GM23248 (cell line): ENCODE measurements at places on chromosomes 2 and 18. TPM values are rescaled to one million over a fixed set of nuclear protein-coding genes. Genes with fewer than 3 reads are reported as not detected.

FLACC1 gene
- 0.38 and 2.3 TPM in 2 replicates for total RNA-seq

EFHD1 gene
- total RNA-seq = not detected in 2 replicates

KIAA2012 gene
- total RNA-seq = not detected in 2 replicates

SCYGR4 gene
- total RNA-seq = not detected in 2 replicates

ALPI gene
- not detected in 2 replicates for total RNA-seq

HOXD12 gene
- 0.22 TPM in 1 of 2 replicates, not detected in the other for total RNA-seq

TBR1 gene
- total RNA-seq = 0.97 TPM in 1 of 2 replicates, not detected in the other

DNA sequence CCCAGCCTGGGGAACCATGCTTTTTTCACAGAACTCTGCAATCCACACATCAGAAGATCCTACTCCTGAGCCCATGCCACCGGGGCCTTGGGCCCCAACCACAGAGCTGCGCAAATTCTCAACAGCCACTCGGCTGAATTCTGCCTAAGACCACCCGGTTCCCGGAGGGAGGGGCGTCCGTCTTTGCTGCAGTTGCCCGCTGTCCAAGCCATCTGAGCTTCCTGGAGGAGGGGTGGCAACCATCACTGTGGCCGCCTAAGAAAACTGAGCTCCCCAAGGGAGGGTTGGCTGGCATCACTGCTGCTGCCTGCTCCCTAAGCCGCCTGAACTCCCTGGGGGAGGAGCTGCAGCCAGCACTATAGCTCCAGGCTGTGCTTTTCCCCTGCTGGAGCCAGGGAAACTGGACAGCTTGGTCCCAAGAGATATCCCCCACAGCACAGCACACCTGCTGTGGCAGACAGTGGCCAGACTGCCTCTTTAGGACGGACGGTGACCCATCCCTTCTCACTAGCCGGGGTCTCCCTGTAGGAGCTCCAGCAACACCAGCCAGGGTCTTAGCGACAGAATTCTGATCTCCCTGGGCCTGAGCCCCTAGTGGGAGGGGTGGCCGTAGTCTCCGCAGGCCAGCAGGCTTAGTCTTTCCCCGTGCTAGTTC lies 1411.6 kb upstream of the CDH2 start:
- H3K4me1 ChIP-seq = no peaks in the 10 kb centered on the region
- DNase-seq = no peak
- H3K4me3 ChIP-seq = no peak overlapping the region
- H3K36me3 ChIP-seq = no peaks in the 10 kb centered on the region
- no peak overlapping the region for H3K27ac ChIP-seq

DNA sequence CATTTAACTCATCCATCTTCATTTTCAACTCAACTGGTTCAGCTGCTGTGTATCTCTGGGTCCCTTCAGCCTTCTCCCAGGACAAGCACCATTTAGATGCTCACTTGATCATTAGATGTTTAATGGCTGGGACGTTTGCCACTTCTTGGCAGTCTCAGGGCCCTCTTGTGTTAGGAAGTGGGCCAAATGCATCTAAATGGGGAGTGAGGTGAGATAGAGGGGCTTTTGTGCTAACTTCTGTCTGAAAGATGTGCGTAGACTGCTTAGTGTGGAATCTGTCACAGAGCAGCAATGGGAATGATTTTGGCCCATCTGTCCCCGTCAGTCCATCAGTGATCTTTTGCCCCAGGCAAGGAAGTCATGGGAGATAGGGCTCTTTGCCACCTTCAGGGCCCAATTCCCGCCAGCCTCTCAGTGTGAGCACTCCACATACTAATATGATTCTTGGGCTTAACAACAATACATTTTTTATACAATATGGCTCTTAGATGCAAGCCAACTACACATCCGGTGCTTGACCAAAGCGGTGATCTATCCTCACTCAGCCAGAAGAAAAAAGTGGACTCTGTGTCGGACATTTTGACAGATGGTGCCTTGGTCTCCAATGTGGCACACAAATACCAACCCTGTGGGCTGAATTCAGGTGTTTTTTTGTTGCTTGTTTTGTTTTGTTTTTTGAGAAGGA lies 95.7 kb upstream of the EPC2 start:
- H3K4me1 ChIP-seq = no peaks in the 10 kb centered on the region
- H3K36me3 ChIP-seq = no peaks in the 10 kb centered on the region
- H3K27ac ChIP-seq = no peak overlapping the region
- DNase-seq = no peak

DNA sequence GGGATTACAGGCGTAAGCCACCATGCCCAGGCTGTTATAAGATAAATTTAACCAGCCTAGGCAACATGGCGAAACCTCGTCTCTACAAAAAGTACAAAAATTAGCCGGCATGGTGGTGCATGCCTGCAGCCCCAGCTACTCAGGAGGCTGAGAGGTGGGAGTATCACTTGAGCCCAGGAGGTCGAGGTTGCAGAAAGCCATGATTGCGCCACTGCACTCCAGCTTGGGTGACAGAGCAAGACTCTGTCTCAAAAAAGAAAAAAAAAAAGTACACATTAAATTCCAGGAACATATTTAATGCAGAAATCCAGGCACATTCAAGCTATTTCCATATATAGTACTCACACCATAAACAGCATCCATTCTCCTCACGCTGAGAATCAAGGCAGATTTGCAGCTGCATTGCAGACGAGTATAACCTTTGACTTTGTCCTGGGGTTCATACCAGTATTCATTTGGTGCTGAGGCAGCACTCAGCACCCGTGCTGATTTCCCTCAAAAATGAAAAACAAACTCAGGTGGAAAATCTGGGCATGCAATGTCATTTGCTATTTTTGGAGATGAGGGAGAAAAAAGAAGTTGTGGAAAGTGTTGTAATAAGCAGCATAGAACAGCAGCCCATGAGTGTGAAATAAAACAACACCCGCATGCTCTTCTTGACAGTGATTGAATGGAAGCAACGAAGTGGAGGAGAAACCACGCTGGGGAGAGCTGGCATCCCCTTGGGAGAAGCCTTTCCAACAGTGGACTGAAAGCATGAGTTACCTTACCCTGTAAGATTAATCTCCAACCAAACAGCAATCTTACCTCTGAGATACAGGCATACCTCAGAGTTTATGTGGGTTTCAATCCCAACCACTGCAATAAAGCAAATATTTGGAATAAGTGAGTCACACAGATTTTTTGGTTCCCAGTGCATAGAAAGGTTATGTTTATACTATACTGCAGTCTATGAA lies 46.8 kb upstream of the ANXA4 start:
- H3K4me3 ChIP-seq = no peak overlapping the region
- H3K27me3 ChIP-seq = no peaks in the 10 kb centered on the region
- no peaks in the 10 kb centered on the region for H3K36me3 ChIP-seq
- peaks cover 32% of the 10 kb centered on the region for H3K4me1 ChIP-seq
- DNase-seq = peak; percentile 74

- no peak overlapping the region for H3K4me3 ChIP-seq
- H3K27me3 ChIP-seq = no peaks in the 10 kb centered on the region
- no peak overlapping the region for H3K27ac ChIP-seq
- H3K4me1 ChIP-seq = 0 out of 2 replicates have a peak, but pooled peaks cover 3% of the 10 kb centered on the region
Observed at GRCh38 chr2:240629619-240629967, 4.3 kb downstream of the GPR35 start.

DNA sequence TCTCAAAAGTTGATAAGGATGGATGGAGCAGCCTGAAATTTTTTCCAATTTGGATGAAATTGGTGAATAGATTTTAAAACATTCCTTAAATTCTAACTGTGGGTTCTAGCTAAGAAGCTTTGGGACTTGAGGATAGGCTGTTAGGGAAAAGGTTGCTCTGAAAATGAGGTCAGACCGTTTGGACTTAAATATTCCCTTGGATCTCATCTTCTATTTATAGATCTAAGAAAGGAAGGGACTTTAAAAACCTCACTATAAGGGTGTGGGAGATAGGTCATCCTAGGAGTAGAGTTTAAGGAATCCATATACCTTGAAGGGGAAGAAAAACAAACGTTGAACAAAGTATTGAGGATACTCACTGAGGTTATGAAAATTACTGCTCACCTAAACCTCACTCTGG lies 17.4 kb upstream of the SNORC start:
- no peak for DNase-seq
- no peaks in the 10 kb centered on the region for H3K27me3 ChIP-seq
- peaks cover 14% of the 10 kb centered on the region for H3K4me1 ChIP-seq
- no peak overlapping the region for H3K27ac ChIP-seq
- H3K36me3 ChIP-seq = peaks cover 35% of the 10 kb centered on the region
- no peak overlapping the region for H3K4me3 ChIP-seq

DNA sequence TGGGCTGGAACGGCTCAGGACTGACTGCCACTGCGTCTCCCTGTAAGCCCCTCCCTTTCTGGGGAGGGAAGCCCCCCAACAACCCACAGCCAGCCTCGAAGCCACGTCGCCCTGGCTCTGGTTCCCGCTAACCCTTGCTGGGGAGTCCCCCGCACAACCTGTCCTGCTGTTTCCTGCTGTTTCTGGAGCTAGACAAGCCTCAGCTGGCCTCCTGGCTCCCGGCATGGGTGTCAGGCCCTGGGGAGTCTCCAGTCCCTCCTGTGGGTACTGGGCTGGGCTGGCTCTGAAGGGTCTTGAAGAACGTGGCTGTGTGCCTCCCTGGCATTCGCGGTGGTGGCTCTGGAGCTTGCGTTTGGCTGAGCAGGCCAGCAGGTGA lies 20.9 kb downstream of the NFATC1 start:
- no peak overlapping the region for H3K27ac ChIP-seq
- DNase-seq = no peak
- H3K4me3 ChIP-seq = no peak overlapping the region
- H3K36me3 ChIP-seq = no peaks in the 10 kb centered on the region
- peaks cover 5% of the 10 kb centered on the region for H3K4me1 ChIP-seq

GRCh38 chr2:29000481-29000880 lies 19.4 kb downstream of the TOGARAM2 start:
- no peak overlapping the region for H3K27ac ChIP-seq
- peaks cover 12% of the 10 kb centered on the region; the same call in 1 of the 2 replicates for H3K4me1 ChIP-seq
- no peaks in the 10 kb centered on the region for H3K36me3 ChIP-seq
- no peaks in the 10 kb centered on the region for H3K27me3 ChIP-seq

DNA sequence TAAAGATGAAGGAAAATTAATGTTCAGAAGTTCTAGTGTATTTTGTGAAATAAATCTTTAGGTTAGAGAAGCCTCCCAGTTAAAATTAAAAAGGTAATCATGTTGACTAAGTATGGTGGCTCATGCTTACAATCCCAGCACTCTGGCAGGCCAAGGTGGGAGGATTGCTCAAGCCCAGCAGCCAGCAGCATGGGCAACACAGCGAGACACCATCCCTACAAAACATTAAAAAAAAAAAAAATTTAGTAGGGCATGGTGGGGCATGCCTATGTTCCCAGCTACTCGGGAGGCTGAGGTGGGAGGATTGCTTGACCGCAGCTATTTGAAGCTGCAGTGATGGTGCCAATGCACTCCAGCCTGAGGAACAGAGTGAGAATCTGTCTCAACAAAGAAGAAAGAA lies 17.9 kb downstream of the XPO1 start:
- no peak overlapping the region for H3K27ac ChIP-seq
- no peaks in the 10 kb centered on the region for H3K4me1 ChIP-seq
- H3K4me3 ChIP-seq = no peak overlapping the region
- peaks cover 49% of the 10 kb centered on the region for H3K36me3 ChIP-seq
- no peaks in the 10 kb centered on the region for H3K27me3 ChIP-seq
- DNase-seq = no peak

DNA sequence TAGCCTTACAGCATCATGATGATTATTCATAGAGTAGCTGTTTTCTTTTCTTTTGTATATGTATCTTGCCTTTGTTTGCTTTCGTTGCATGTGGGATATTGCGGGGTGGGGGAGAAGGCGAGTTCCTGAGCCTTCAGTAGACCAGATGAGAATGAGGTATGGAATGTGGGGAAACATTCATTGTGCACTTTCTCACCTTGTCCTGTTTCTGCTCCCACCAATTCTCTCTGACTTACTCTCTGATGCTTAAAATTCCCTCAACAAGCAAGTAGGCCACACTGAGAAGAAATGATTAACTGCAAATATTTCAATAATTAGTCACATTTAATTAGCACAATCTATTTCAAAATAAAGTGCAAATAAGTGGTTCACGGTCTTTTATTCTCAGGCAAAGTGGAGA lies 31.0 kb downstream of the GKN2 start:
- no peak for DNase-seq
- no peaks in the 10 kb centered on the region for H3K36me3 ChIP-seq
- H3K4me1 ChIP-seq = no peaks in the 10 kb centered on the region
- H3K27me3 ChIP-seq = peaks cover 11% of the 10 kb centered on the region

DNA sequence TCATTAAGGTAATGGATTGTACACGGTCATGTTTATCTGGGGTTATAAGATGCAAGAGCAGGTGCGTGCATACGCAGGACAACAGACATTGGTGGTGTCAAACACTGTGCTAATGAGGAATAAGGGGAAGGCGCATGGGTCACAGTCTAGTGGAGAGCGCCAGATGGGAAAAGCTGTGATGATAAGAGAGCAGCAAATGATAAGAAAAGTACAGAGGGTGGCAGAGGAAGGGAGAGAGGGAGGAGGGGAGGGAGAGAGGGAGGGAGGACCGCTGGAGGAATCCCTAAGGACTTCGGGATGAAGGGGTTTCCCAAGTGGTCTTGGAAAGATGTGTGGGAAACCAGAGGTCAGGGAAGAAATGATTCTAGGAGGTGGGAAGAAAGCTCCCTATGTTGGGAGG lies 2.9 kb downstream of the TNFRSF11A start:
- no peak for DNase-seq
- H3K27me3 ChIP-seq = peaks cover 50% of the 10 kb centered on the region
- no peaks in the 10 kb centered on the region for H3K36me3 ChIP-seq
- H3K27ac ChIP-seq = no peak overlapping the region

DNA sequence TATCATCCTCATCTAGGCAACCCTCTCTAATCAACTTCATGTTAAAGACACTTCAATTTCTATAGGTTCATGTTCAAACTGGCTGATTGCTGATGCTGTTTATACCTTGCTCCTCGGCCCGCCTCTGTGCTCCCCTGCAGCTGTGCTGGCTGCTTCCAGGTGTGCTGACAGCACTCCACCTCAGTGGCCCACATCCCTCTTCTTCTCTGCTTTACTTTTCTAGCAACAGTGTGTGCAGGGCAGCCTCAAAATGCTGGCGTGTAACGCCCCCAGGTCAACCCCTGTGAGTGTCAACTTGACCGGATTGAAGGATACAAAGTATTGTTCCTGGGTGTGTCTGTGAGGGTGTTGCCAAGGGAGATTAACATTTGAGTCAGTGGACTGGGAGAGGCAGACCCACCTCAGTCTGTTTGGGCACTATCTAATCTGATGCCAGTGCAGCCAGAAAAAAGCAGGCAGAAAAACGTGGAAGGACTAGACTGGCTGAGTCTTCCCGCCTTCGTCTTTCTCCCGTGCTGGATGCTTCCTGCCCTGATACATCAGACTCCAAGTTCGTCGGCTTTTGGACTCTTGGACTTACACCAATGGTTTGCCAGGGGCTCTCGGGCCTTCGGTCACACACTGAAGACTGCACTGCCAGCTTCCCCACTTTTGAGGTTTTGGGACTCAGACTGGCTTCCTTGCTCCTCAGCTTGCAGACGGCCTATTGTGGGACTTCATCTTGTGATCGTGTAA lies 94.7 kb downstream of the COL6A3 start:
- DNase-seq = no peak
- peaks cover 37% of the 10 kb centered on the region for H3K4me1 ChIP-seq
- H3K27me3 ChIP-seq = no peaks in the 10 kb centered on the region
- H3K27ac ChIP-seq = peak overlapping the region; percentile 39
- no peak overlapping the region for H3K4me3 ChIP-seq

- H3K27ac ChIP-seq = no peak overlapping the region
- DNase-seq = no peak
- H3K27me3 ChIP-seq = no peaks in the 10 kb centered on the region
- no peaks in the 10 kb centered on the region for H3K36me3 ChIP-seq
- H3K4me3 ChIP-seq = no peak overlapping the region
Observed at GRCh38 chr2:232534940-232535651, 4.4 kb upstream of the CHRNG start.
